Thyroid gland (tissue), 4 donors: ENCODE measurements at places on chromosomes 11 and 22. TPM values are rescaled to one million over a fixed set of nuclear protein-coding genes. Genes with fewer than 3 reads are reported as not detected.
A peak's percentile ranks its signal among the peaks of the same experiment; 100 is the strongest.

- DNase-seq: no peak
These were observed 81.6 kb upstream of the CCDC90B start for GRCh38 chr11:83367745-83368144.

- DNase-seq: no peak
These were observed 356.0 kb upstream of the CADM1 start for GRCh38 chr11:115860246-115860645.

- no peak for DNase-seq
These were observed 6.4 kb downstream of the MUC5AC start for GRCh38 chr11:1163911-1164735.

The ST14 gene
- 53.3 TPM for total RNA-seq

GRCh38 chr11:133918608-133919260 is 38.0 kb downstream of the IGSF9B start:
- DNase-seq: no peak

- no peak for DNase-seq
These were observed 94.0 kb upstream of the OR4B1 start for GRCh38 chr11:48122656-48123055.

DNA sequence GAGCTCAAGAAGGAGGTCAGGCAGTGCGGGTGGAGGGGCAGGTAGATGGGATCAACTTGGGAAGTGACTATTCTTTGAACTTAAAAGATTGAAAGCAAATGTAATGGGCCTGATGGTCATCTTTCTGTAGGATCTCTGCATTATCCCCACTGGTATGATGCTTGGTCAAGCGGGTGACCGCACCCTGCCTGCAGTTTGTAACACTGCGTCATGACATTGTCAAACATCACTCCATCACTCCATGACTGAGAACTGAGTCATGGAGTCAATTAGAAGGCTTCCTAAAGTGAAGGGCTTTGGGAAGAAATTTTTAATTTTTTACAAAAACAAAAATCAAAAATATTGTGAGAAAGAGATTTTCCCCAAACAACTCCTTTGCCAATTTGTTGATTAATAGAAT is 62.4 kb upstream of the BMAL1 start:
- DNase-seq: no peak

DNA sequence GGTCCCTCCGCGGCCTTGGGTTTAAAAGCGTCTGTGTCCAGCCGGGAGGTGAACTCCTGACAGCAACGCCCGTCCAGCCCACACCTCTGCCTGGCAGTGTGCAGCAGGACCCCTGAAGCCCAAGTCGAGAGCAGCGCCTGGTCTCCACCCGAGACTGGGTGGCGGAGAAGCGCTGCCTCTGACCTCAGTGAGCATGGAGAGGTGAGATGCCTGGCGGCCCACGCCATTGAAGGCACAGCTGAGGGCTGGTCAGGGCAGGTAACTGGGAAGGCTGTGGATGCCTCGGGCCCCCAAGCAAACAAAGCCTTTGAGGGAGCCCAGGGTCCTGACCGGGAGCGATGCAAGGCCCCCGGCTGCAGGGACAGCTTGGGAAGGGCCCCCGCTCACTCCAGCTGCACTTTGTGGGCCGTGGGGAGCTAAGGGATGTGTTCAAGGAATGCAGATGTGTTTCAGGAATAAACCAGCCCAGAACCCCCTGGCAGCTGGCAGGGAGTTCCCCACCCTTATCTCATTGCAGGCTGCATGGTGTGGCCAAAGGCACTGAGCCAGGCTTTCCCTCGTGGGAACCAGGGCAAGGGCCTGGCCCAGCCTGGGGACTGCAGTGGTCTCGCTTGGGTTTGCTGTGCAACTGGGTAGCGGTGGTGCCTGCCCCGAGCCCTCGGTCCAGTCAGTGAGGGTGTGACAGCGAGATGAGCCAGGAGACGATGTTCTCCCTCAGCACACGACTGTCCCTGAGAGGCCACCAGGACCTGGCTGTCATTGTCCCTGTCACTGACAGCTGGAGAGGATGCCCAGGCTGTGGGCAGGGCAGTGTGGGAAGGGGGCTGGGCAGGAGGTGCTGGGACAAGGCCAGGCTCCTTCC is 92.5 kb downstream of the WNT7B start:
- DNase-seq: no peak

The ASRGL1 gene
- 13.9 TPM for total RNA-seq

- DNase-seq: no peak
These were observed 2.8 kb downstream of the CREBZF start for GRCh38 chr11:85661972-85662664.

The OR5P2 gene
- not detected for total RNA-seq

DNA sequence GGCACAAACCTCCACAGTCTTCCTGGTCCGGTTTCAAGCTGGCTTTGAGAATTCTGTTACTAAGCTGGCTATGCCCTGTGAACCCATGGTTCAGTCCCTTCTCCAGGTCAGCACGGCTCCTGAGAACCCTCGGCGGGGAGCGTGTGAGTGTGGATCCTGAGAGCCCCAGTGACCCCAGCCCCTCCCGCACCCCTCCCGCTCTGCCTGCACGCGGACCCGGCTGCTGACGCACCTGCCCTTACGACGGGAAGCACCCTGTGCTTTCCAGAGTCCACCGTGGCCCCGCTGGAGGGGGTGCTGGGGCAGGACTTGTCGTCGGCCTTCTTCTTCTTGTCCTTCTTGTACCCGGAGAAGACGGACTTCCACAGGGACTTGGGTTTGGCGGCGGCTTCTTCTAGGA is 42.8 kb upstream of the BID start:
- DNase-seq: no peak

The MCHR1 gene
- total RNA-seq: not detected

GRCh38 chr11:4180441-4181183 is 86.0 kb downstream of the RRM1 start:
- no peak for DNase-seq

GRCh38 chr11:39668640-39669039 is 1790.8 kb downstream of the LRRC4C start:
- DNase-seq: no peak

The ANAPC15 gene
- total RNA-seq: 40.2 TPM

GRCh38 chr11:26231252-26231661 is 100.7 kb upstream of the ANO3 start:
- DNase-seq: no peak

- no peak for DNase-seq
These were observed 8.3 kb upstream of the FGF19 start for GRCh38 chr11:69711822-69712801.

DNA sequence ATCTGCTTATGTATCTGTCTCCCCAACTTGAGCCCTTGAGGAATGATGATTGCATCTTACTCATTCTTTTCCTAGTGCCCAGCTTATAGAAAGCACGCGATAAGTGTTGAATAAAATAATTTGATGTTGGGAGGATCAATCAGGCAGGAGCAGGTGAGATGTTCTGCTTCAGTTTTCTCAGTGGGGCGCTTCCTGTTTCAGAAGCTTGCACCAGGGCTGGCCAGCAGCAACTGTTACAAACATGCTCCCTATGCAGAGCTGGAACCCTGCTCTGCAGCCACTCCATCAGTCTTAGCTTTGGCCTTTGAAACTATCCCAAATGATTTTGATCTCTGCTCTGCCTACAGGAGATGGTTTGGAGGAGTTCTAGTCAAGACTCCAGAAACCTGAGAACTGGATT is 3.9 kb downstream of the ENDOD1 start:
- no peak for DNase-seq

The MICAL2 gene
- total RNA-seq: 63.6 TPM

DNA sequence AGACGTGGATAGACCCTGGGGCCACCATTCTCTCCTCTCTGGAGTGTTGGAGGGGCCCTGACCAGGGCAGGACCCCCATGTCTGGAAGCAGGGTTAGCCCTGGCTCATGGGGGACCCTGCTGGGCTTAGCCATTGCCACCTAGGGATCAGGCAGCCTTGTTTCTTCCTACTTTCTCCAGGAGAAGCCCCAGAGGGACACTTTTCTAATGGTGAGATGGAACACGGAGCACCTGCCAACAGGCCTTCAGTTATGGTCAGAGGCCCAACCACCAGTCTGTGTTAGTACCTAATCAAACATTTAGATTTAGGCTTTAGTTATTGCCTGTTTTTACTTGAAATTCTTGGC is 1.9 kb upstream of the C22orf39 start:
- no peak for DNase-seq

- no peak for DNase-seq
These were observed 453.4 kb downstream of the TBC1D22A start for GRCh38 chr22:47215851-47216250.

- peak; percentile 82 for DNase-seq
These were observed 71.1 kb upstream of the BID start for GRCh38 chr22:17845327-17845726.

- DNase-seq: no peak
These were observed 37.3 kb downstream of the C11orf58 start for GRCh38 chr11:16775614-16776283.

DNA sequence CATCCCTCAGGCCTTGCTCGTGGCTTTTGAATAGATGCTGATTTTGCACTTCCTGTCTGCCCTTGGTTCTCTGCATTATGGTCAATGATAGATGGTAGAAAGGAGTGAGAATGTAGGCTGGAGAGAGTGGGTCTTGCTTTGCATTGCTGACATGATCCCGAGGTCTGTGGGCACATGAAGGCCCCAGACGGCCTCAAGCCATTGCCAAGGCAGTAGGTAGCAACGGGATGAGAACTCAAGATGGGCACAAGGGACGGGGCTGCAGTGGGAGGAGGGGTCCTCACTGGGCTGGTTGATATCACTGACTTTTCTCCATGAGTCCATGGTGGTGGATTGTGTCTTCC is 54.0 kb downstream of the GAB4 start:
- no peak for DNase-seq

DNA sequence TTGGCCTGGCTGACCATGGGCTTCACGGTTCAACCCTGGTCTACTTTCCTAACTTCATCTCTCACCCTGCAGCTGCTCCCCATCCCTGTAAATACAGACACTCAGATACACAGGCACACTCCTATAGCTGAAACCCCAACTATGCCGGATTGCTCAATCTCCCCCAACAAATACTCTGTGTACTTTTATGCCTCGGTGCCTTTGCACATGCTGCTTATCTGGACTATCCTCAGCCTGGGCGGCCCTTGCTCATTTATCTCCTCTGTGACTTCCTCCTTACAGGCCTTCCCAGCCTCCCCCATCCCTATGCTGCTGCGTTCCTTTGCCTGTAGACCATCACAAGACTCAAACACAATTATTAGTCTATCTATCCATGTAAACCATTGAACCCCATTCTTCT is 76.6 kb downstream of the PKNOX2 start:
- no peak for DNase-seq

DNA sequence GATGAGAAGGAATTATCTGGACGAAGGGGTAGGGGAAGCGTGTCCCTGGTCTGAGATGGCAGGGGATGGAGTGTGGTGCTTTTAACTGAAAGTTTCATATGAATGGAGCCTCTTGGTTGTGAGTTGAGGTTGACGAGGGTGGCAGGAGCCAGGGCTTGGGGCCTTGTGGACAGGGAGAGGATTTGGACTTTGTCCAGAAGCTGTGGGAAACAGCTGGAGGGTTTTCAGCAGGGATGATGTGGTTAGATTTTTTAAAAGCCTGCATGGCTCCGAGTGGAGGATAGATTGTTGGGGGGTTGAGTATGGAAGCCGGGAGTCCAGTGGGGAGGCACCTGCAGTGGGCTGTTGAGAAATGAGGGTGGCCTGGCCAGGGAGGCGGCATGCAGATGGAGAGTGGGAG is 24.8 kb downstream of the MYO7A start:
- DNase-seq: no peak

DNA sequence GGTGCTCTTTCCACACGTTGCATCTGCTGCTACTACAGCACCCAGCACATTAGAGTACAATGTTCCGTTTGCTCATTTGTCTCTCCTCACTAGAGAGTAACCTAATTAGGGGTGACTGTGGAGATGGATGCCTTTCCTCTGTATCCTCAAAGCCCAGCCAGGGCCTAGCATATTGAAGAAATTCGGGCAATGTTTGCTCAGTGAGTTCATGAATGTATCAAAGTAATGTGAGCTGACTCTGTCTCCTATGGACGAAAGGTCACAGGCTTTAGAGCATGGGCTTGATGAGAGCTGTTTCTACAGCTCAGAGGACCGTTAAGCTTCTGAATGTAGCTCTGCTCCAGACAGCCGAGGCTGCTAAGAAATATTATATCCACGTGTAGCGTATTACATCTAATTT is 67.5 kb downstream of the C11orf58 start:
- no peak for DNase-seq

DNA sequence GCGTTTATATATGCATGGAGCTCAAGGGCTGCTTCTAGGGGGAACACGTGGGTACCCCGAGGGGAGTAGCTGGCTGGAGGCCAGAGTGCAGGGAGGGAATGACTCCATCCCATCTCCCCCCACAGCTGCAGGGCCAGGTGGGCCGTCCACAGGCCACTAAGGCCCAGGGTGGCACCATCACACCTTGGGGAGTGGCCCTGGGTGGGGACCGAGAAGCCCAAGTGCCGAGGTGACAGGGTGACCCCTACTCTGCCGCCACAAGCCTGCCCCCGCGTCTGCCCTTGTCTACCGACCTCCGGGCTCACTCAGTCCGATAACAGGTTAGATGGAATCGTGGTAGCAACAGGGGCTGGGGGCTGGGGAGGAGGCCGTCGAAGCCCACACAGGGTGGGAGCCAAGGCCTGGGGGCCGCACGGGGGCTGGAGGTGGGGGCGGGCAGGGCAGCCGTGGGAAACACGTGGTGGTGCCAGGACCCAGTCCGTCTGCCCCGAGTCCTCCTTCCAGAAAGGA is 125.7 kb downstream of the KCNQ1OT1 start:
- no peak for DNase-seq

- DNase-seq: peak; percentile 85
These were observed 12.5 kb upstream of the MB start for GRCh38 chr22:35629406-35630216.

- DNase-seq: peak; percentile 21
These were observed 76.9 kb upstream of the TTLL12 start for GRCh38 chr22:43263645-43264514.

The PDE2A gene
- 40.2 TPM for total RNA-seq

DNA sequence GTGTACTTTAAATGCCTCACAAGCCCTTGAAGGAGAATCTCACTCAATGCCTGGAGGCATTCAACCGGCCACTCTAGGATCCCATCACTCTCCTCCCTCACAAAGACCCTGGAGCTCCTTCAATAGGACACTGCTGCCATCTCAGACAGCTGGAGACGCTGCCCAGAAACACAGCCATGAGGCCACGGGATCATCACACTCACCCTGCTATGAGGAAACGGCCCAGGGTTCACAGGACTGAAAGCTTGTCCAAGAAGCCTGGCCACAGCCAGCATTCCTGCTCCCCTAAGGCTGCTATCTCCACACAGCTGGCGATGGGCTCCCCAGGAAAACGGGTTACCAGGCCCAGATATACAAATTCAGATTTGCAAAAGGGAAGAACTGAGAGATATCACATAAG is 13.2 kb downstream of the CARS1 start:
- DNase-seq: no peak

The SYT8 gene
- total RNA-seq: not detected

The C1QTNF4 gene
- 3.7 TPM for total RNA-seq

The DGCR8 gene
- total RNA-seq: 28.9 TPM
